ENCODE measurements at places on chromosomes 7 and 10. TPM values are rescaled to one million over a fixed set of nuclear protein-coding genes. Genes with fewer than 3 reads are reported as not detected.
A peak's percentile ranks its signal among the peaks of the same experiment; 100 is the strongest.

Gene MMRN2
- not detected for total RNA-seq

Gene SLC18A2
- not detected for total RNA-seq

Gene FANK1
- 4.5 TPM for total RNA-seq

Gene GDF10
- total RNA-seq, result not detected

Gene TNRC18
- total RNA-seq, result 10.9 TPM

DNA sequence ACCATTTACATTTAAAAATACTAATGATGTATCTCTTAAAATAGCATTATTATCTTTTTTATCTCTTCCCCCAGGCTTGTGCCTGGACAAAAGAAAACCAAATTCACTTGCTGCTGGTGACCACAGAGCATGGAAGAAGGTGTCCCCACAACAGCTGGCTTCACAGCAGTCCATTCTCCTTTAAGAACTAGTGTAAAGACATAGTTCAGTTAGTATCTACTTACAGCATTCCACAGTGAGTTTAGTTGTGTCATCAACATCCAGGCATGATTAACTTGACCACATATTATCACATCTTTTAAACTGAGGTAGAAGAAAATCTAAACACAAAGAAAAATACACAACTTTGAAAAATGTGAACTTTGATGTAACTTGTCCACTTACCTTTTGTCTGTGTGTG lies 55.0 kb downstream of the LRRC17 start:
- peak; percentile 51 for DNase-seq

DNA sequence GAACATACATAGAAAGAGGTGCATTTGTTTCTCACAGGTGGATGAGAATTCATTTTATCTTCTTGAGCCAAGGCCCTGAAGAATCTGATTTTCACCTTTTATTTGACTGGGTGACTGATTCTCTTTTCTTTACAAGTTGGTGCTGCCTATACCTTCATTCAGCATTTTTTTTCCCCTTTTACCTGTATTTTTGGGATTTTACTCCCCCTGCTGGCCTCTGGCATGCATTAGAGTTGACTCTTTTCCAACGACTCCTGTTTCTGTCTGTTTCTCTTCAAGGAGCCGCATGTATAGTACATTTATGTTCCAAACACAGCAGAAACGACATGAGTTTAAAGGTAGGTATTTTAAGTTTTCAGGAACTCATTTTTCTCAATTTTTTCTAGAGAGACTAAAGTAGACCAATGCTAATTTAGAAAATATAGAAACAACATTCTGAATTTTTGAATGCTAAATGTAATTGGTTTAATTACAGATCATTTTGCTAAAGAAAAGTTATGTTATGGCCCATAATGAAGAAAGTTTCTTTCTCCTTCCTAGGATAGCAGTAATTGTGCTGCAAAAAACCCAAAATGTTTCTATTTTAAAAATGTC lies 149.8 kb upstream of the HDAC9 start:
- DNase-seq, result peak; percentile 63

DNA sequence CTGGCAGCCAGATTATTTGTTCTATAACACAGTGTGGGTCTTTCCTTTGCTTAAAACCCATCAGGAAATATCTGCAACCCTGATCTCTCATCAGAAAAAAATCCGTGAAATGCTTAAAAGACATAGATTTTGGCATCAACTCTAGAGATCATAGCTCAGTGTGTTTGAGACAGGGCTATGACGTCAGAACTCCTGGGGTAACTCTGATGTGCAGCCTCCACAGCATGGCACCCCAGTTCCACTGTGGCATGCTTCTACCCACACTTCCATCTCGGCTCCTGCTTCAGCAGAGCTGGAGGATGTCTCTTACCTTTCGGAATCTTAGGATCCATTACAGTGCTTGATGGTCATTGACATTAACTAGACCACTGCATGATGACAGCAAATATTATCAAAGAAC lies 205.7 kb downstream of the LHFPL3 start:
- DNase-seq, result no peak

DNA sequence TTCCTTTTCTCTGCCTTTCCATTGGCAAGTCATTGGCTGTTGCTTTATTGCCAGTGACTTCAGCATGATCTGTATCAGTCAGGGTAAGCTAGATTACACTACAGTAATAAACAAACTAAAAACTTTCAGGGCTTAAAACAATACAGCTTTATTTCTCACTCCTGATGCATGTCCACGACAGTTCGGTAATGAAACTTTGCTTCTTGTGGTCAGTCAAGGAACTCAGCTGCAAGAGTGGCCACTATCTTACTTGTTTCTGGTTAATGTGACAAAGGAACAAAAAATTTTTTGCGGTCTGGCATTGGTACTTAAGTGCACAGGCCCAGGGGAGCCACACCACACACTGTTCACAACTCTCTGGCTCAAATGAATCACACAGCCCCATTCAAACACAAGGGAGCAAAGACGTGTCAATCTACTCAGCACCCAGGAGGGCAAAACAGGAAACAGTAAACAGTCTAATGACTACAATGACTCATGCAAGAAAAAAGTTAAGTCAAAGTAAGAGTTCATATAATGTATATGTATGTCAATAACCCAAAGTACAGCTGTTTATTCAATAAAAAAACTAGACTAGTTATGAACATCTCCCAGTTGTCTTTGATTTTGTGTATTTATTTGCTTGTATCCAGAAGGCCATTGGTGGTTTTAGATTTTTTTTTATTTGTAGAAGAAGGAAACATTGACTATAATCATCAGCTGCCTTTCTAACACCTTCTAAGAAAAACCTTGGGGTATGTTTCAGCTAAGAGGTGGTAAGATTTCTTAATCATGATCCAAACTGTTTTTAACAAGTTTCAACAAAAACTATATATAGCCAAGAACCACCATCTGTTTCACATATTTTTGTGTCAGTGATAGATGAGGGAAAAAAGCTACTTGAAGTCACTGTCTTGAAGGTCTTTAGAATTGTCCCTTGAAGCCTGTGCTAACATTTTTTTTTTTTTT lies 134.4 kb upstream of the FAM3C start:
- peak; percentile 100 for DNase-seq

- DNase-seq, result no peak
These were observed 8.2 kb upstream of the NRG3 start for GRCh38 chr10:81866753-81867152.

- DNase-seq, result peak; percentile 79
These were observed 148.5 kb downstream of the POLR1F start for GRCh38 chr7:19560111-19560883.

GRCh38 chr7:120272261-120272660 lies 714 bp upstream of the KCND2 start:
- peak; percentile 25 for DNase-seq

DNA sequence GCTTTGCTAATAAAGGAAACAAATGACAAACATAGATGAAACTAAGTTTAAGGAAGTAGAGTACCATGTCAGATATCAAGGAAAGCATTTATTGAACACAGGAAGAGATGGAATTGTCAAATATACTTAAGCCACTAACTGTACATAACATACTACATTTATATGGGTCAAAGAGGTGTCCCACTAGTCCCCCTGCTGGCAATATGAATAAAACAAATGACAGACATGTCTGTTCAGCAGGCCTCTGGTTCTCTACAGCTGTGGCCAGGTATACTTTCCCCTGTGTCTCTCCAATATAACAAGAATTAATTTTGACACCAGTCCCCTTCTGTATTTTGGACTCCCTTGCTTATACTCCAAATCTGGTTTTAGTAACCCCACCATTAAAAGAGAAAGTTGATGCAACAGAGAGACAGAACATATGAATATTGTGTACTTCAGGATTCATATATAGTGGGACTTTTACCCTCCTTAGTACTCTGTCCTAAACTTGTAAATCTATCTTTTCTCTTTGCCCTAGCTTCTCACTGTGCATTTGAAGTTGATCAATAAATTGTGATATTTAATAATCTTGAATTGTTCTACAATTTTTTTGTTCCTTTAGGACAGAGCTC lies 42.9 kb downstream of the CD36 start:
- peak; percentile 59 for DNase-seq

GRCh38 chr10:35372329-35372728 lies 36.0 kb downstream of the CCNY start:
- DNase-seq, result peak; percentile 85

- peak; percentile 39 for DNase-seq
These were observed 51.7 kb upstream of the PPIF start for GRCh38 chr10:79295563-79295962.

DNA sequence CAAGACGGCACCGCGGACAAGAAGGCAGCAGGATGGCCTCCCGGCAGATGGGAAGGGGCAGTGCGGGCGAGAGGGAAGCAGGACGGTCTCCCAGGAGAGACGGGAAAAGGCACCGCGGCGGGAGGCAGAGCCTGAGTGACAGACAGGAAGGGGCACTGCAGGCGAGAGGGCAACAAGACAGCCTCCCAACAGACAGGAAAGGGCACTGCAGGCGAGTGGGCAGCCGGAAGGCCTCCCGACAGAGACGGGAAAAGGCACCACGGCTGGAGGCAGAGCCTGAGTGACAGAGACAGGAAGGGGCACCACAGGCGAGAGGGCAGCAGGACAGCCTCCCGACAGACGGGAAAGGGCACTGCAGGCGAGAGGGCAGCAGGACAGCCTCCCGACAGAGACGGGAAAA lies 32.6 kb downstream of the ESYT2 start:
- no peak for DNase-seq

GRCh38 chr10:31707093-31708039 lies 221.3 kb downstream of the ARHGAP12 start:
- DNase-seq, result peak; percentile 62

- DNase-seq, result peak; percentile 50
These were observed 565 bp downstream of the STRIP2 start for GRCh38 chr7:129434675-129435318.

DNA sequence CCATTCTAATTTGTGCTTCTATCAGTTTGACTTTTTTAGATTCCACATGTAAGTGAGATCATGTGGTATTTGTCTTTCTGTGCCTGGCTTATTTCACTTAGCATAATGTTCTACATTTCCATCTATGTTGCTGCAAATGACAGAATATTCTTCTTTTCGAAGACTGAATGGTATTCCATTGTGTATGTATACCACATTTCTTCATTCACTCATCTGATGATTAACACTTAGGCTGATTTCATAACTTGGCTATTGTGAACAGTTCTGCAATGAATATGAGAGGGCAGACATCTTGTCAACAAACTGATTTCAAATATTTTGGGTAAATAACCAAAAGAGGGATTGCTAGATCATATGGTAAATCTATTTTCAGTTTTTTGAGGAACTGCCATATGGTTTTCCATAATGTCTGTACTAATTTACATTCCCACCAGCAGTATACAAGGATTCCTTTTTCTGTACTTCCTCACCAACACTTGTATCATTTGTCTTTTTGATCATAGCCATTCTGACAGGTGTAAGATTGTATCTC lies 52.9 kb downstream of the ZNF22 start:
- no peak for DNase-seq

DNA sequence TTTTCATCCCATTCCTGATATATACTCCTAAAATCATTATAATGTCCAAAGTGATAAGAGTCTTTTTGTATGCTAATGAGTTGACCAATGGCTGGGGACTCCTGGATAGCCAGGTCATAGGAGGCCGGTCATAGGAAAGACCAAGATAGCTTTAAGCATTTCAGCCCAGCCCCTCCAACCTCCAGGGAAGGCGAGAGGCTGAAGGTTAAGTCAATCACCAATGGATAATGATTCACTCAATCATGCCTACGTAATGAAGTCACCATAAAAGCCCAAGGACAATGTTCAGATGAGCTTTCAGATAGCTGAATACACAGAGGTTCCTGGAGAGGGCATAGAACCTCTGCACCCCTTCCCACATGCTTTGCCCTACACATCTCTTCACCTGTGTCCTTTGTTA lies 75.7 kb downstream of the VWDE start:
- no peak for DNase-seq

DNA sequence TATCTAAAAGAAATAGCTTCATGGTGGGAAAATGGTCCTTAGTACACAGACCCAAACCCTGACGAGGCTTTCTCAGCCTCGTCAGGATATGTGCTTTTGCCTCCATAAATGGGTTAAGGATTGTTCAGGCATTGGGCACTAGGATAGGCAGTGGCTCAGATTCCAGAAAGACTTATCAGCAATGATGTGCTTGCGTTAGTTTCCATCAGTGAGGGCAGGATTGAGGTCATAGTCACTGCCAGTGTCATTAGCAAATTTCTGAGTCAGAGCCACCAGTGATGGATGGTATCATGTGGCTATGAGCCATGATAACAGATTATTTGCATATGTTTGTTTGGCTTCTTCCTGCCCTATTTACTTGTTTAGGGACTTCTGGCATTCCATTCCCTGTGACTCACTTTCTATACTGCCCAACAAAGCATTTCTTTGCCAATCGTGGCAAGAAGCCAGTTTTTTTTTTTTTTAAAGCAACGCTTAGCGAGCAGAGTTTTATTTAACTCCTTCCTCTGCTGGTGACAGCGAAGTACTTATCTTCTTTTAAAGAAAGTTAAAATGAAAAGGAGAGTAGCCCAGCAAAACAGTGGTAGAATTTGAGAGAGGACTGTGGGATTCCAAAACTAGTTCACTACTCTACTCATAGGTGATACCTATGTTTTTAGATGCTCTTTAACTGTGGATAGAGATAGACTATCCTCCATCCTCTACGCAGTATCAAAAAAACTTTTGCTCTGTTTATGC lies 44.4 kb downstream of the MYPN start:
- peak; percentile 99 for DNase-seq

DNA sequence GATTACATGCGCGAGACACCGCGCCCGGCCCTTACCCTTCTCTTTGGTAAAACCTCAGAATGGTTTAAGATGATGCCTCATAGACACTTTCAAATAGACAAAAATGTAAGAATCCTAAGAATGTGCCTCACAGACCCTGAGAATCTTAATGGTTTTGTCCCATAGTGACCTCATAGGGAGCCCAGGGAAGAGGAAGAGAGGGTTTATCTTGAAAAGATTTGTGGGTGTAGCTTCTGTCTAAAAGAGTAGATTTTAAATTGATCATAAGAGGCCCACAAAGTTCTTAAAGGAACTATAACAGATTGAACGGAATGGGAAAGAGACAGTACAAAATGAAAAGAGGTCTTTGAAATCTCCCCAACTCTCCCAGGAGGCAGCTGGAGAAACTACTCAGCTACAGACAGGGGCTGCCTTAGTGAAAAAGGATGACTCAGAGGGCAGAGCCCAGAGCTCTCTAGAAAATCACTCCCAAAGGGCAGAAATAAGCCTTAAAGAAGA lies 220.6 kb downstream of the ADRA2A start:
- DNase-seq, result peak; percentile 10

DNA sequence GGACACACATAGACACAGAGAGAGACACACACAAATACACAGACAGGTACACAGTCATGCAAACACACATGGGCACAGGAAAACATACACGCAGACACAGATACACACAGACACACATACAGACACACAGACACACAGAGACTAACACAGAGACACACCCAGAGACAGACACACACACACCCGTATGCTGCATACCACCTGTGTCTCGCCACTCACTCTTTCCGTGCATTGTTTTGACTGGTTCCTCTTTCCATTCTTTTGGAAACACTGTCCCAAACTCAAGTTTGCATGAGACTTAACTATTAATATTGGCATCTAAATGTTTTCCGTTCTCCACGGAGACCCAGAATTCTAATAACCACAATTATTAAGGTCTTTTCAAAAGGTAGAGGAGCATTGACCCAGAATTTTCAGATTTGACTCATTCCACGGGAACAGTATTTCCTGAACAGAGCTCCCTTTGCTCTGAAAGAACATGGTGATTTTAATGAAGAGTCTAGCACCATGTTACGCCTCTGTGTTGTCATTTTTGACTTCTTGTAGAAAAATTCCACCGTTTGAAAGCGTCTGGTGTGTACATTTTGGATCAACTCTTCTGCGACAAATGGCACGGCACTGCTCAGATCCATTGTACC lies 141.2 kb upstream of the RNF32 start:
- DNase-seq, result no peak

All from M059J (cell line).